Stimulated activated CD8-positive, alpha-beta memory T cell treated with anti-CD3 and anti-CD28 coated beads, Interleukin-7, amount 100 ng/mL, for 24 hours (primary cell): ENCODE measurements at places on chromosomes 6 and 20.

- DNase-seq, result no peak
Observed at GRCh38 chr6:105485456-105485855, 82.6 kb upstream of the PREP start.

DNA sequence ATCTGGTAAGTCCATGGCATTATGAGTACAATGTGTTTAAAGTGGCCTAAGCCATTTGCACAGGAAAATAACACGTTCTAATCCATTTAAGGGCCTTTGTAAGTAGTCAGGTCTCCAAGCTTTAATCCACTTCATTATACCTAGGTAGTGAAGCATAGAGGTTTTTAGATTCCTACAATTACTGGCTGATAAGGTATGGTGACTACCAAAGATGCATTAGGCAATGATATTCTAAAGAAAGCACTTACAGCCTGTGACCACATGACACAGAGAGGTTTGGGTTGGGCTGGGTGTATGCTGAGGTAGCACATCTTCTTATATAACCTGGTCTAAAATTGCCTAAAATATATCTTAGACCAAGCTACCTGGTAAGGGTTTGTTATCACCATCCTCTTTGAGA is 504.4 kb downstream of the TFAP2B start:
- no peak for DNase-seq

DNA sequence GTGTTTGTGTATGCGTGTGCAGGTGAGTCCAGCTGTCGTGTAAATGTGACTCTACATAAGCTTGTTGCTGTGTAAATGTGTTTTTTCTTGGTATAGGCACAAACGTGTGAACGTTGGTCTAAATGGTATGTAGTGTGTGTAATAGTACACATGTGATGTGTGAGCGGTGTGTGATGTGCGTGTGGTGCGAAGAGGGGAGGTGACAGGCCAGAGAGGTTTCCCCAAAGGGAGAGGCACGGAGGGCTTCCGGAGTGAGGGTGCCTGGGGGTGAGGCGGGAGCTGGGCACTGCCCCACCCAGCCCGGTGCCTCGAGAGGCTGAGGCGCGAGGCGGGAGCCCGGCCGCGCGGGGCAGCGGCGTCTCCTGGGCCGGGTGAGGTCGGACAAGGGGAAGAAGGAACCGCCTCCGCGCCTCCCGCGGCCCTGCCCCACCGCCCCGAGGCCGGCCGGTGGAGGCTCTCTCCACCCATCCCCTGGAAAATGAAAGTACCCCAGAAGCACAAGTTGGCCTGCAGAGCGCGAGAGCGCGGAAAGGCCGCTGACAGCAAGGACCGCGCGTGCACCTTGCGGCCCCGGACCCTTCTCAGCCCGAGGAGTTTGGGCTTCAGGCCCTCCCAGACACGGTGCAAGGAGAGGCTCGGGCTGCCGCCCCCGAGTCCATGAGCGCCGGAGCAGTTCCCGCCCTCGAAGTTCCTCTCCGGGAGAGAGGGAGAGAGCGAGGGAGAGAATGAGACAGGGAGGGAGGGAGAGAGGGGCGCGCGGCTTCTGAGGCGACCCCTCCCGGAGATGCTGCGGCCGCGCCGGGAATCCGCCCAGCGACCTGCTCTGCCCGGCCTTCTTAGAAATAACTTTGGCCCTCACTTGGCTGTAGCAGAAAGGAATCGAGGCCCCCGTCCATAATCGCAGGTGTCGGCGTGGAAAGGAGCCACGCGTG is 43.2 kb upstream of the OSTM1 start:
- no peak for DNase-seq

DNA sequence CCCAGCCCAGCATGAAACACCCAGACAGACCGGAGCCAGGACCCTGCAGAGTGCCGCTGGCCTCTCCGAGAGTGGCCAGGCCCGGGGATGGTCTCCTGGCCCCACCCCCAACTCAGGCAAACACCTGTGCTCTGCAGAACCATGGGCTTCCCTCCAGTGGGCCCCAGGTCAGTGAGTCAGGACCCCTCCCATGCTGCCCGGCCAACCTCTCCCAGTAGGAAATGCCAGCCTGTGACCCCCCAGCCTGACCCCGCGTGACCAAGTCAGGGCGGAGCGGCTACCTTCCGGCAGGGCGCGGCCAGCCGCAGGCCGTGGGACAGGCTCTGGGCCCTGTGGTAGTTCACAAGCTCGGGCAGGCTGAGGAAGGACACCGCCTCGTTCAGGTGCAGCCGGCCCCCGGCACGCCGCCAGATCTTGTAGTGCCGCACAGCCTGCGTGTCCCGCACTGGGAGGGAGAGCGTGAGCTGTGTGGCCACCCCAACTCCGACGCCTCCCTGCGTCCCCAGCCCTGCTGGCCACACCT is 3.2 kb downstream of the PTK6 start:
- no peak for DNase-seq
